ENCODE measurements at places on chromosomes 2 and 18. TPM values are rescaled to one million over a fixed set of nuclear protein-coding genes. Genes with fewer than 3 reads are reported as not detected.

Gene SLC40A1
- 104 TPM for total RNA-seq

Gene C2orf66
- not detected for total RNA-seq

Gene CETN1
- total RNA-seq = not detected

Gene SCG2
- 1.1 TPM for total RNA-seq

Gene TMEM163
- total RNA-seq = 0.64 TPM

Gene TSPYL6
- total RNA-seq = not detected

Gene EIF4E2
- 56.5 TPM for total RNA-seq

Gene SERPINB12
- not detected for total RNA-seq

Gene SNED1
- total RNA-seq = 35.0 TPM

Gene DPYSL5
- total RNA-seq = 2.1 TPM

Gene IRS1
- 25.4 TPM for total RNA-seq

Gene ADAM23
- total RNA-seq = 3.9 TPM

Gene MC5R
- 0.47 TPM for total RNA-seq

Gene SPATA3
- total RNA-seq = not detected

Gene SOX11
- total RNA-seq = 14.9 TPM

Gene SERPINB7
- total RNA-seq = 0.29 TPM

Gene TMEFF2
- 7.0 TPM for total RNA-seq

Gene CPLX4
- not detected for total RNA-seq

Gene LIMS2
- 13.8 TPM for total RNA-seq

Gene TACR1
- 0.82 TPM for total RNA-seq

Gene ADGRF3
- total RNA-seq = 0.64 TPM

Gene TTN
- total RNA-seq = 416 TPM

Gene COBLL1
- total RNA-seq = 138 TPM

Gene FER1L5
- total RNA-seq = 1.6 TPM

Gene CHRND
- total RNA-seq = 5.5 TPM

Gene CCL20
- 1.3 TPM for total RNA-seq

Gene DUSP19
- total RNA-seq = 6.4 TPM

Gene INSIG2
- total RNA-seq = 14.5 TPM

Gene GYPC
- 113 TPM for total RNA-seq

Gene HEATR5B
- 33.0 TPM for total RNA-seq

Gene STK17B
- total RNA-seq = 18.7 TPM

Gene REG3G
- total RNA-seq = not detected

Gene DAW1
- total RNA-seq = 0.12 TPM

Gene CNTNAP5
- total RNA-seq = 0.58 TPM

Gene TNFAIP6
- 2.9 TPM for total RNA-seq

Gene TCF7L1
- total RNA-seq = 14.1 TPM

Gene CFAP65
- 0.23 TPM for total RNA-seq

Gene PTPRN
- total RNA-seq = 0.88 TPM

Gene RDH14
- 28.8 TPM for total RNA-seq

Gene FIGN
- 6.1 TPM for total RNA-seq

Gene AGXT
- not detected for total RNA-seq

Gene DAPL1
- total RNA-seq = 9.6 TPM

Gene ADI1
- total RNA-seq = 34.9 TPM

Gene CHPF
- 90.4 TPM for total RNA-seq

Gene OR6B3
- not detected for total RNA-seq

Gene IL37
- total RNA-seq = not detected
